Neural progenitor cell (in vitro differentiated cells): ENCODE measurements at places on chromosomes 2 and 18. TPM values are rescaled to one million over a fixed set of nuclear protein-coding genes. Genes with fewer than 3 reads are reported as not detected.

GCG gene
- not detected in 2 replicates for total RNA-seq

LYPD6B gene
- 0.34 TPM in 1 of 2 replicates, not detected in the other for total RNA-seq

SIX3 gene
- 14.5 and 28.8 TPM in 2 replicates for total RNA-seq

MGAT4A gene
- total RNA-seq, result 6.1 and 8.0 TPM in 2 replicates

GRCh38 chr2:43340945-43341356, 114.5 kb upstream of the ZFP36L2 start:
- H3K36me3 ChIP-seq, result no peaks in the 10 kb centered on the region
- peaks cover 32% of the 10 kb centered on the region for H3K4me1 ChIP-seq
- H3K27ac ChIP-seq, result no peak overlapping the region
- no peaks in the 10 kb centered on the region for H3K27me3 ChIP-seq
- no peak overlapping the region for H3K4me3 ChIP-seq

GRCh38 chr2:105886029-105886454, 141.3 kb downstream of the NCK2 start:
- peaks cover 16% of the 10 kb centered on the region for H3K4me1 ChIP-seq
- H3K4me3 ChIP-seq, result no peak overlapping the region
- no peak for DNase-seq
- no peaks in the 10 kb centered on the region for H3K36me3 ChIP-seq
- H3K27me3 ChIP-seq, result no peaks in the 10 kb centered on the region

GRCh38 chr2:142872882-142873724, 4.4 kb upstream of the KYNU start:
- no peak overlapping the region for H3K27ac ChIP-seq
- no peaks in the 10 kb centered on the region for H3K36me3 ChIP-seq
- DNase-seq, result no peak
- no peaks in the 10 kb centered on the region for H3K4me1 ChIP-seq
- no peak overlapping the region for H3K4me3 ChIP-seq
- no peaks in the 10 kb centered on the region for H3K27me3 ChIP-seq

DNA sequence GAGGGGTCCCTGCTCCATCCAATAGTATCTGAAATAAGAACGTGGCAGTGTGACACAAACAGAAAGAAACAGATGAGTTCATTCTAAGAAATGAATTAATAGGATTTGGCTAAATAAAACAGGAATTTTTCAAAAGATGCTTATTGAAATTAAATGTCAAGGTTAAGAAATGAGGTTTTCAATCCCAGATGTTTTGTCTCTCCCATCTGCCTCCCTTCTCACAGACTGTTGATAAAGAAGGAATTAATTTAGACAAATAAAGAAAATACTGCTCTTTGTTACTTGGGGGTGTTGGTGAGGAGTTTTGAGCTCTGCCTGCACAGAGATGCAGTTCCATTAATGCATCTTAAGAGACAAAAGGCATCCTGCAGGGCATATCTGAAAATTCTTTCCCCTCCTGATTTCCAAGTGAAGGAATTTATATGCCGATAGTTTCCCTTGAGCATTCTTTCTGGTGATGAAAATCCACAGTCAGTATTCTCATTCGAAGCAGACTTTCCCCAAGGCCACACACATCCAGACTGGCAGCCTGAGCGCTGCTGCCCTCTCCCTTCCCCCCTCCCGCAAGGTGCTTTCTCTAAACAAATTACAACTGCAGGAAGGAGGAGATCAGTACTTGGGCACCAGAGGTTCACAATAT, 385.4 kb upstream of the RND3 start:
- peak; percentile 25 for DNase-seq
- H3K4me1 ChIP-seq, result peaks cover 36% of the 10 kb centered on the region
- no peaks in the 10 kb centered on the region for H3K36me3 ChIP-seq
- no peak overlapping the region for H3K27ac ChIP-seq
- no peaks in the 10 kb centered on the region for H3K27me3 ChIP-seq

DNA sequence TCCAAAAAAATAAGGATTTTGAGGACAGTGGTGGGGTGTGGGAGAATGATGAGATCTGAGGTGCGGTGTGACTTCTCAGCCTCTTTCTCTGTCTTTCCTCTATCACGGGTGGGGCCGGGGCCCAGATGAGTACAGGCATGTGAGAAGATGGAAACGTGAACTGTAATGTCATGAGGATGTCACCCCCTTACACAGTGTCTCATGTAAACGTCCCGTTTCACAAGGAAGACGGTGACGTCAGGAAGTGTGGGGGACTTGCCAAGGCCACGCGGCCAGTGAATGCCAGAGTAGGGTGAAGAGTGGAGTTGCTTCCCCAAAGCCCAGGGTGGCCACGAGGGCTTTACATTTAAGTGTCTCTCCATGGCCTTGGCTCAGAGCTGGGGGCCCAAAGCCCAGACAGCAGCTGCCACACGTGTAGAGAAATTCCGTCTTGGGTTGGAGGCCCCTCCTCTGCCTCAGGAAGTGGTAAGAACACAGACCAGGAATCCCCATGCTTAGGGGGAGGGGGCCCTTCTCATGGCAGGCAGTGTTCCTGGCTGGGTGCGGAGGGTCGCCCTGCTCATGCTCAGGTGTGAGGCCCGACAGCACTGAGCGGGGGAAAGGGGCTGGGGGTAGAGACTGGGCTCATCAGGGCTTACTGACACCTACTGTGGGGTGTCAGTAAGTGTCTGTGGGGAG, 80.9 kb upstream of the SMAD7 start:
- H3K27ac ChIP-seq, result no peak overlapping the region
- no peaks in the 10 kb centered on the region for H3K27me3 ChIP-seq
